Activated CD4-positive, alpha-beta T cell treated with anti-CD3 and anti-CD28 coated beads, Interleukin-2, Interleukin-4, amounts not matched to agents 100 ng/mL and 50 ng/mL, durations not matched to agents 16 hours and 8 hours (primary cell): ENCODE measurements at places on chromosomes 4 and X.

GRCh38 chrX:115437841-115438595 lies 123.0 kb upstream of the PLS3 start:
- no peak for DNase-seq

- no peak for DNase-seq
These were observed 181.9 kb upstream of the ANXA3 start for GRCh38 chr4:78369679-78370078.

- DNase-seq, result peak; percentile 50
These were observed 795 bp upstream of the SH3KBP1 start for GRCh38 chrX:19887911-19888879.

- DNase-seq, result no peak
These were observed 359.9 kb upstream of the AGA start for GRCh38 chr4:177802162-177802561.

DNA sequence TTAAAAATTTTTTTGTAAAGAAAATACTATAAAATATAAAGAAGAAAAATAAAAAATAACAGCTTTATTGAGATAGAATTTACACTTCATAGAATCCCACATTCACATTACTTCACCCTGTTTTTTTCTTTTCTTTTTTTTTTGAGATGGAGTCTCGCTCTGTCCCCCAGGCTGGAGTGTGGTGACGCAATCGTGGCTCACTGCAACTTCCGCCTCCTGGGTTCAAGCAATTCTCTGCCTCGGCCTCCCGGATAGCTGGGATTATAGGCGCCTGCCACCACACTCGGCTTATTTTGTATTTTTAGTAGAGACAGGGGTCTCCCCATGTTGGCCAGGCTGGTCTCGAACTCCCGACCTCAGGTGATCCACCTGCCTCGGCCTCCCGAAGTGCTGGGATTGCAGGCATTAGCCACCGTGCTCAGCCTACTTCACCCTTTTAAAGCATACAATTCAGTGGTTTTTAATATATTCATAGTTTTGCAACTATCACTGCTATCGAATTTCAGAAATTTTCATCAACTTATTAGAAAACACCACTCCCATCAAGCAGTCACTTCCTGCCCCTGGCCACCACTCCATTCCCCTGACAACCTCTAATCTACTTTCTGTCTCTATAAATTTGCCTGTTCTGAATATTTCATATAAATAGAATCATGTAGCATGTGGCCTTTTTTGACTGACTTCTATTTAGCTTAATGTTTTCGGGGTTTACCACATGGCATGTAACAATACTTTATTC lies 48.7 kb downstream of the TMEM131L start:
- no peak for DNase-seq

DNA sequence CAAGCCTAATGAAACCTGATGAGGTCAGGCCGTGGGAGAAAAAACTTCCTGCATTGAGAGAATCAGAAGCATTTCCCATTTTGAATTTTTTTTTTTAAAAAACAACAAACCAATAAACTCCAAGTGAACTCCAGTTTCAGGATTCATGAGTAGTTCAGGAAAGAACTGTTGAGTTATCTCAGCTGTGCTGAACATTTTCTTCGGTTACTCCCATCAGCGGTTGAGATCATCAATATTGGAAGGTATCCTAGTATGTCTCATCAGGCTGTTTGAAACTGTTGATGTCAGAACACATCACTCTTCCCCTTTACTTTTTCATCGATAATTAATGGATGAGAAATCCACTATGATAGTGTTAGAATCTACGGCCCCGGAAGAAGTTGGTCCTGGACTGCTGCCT lies 82.4 kb upstream of the ADGRG2 start:
- DNase-seq, result no peak

DNA sequence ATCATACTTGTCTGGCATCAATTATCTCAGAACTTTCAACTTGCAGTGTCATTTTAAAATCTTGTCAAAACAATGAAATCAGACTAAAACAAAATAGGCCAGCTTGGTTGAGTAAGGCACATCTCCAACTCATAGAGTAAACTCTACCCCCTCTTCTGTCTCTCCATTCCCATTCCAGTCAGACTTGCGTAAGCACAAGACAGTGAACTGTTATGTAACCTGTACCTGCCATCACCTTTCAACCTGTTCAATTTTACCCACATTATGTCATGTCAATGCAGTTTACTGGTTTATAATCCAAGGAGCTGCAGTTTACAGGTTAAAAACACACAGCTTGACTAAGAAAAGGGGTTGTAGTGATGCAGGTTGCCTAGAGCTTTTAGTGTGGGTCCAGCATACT lies 8.3 kb downstream of the CDX4 start:
- no peak for DNase-seq
